ENCODE measurements at places on chromosomes 12 and 14. TPM values are rescaled to one million over a fixed set of nuclear protein-coding genes. Genes with fewer than 3 reads are reported as not detected.

DNA sequence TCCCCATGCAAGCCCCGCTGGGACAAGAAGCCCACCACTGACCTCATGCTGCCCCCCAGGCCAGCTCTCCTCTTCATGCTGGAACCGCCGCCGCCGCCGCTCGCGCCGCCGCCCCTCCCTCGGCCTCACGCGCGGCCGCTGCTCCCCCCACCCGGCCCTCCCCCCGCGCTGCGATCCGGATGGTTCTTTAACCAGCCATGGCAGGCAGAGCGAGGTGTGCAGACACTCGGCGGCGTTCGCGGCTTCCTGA lies at the start of gene DCAF5:
DCAF5 (minus strand) TSS at position 218 of the 250 bp plus-strand sequence; CDS start at position 77, 141 bp downstream.
- DNase-seq, result peak; percentile 92

DNA sequence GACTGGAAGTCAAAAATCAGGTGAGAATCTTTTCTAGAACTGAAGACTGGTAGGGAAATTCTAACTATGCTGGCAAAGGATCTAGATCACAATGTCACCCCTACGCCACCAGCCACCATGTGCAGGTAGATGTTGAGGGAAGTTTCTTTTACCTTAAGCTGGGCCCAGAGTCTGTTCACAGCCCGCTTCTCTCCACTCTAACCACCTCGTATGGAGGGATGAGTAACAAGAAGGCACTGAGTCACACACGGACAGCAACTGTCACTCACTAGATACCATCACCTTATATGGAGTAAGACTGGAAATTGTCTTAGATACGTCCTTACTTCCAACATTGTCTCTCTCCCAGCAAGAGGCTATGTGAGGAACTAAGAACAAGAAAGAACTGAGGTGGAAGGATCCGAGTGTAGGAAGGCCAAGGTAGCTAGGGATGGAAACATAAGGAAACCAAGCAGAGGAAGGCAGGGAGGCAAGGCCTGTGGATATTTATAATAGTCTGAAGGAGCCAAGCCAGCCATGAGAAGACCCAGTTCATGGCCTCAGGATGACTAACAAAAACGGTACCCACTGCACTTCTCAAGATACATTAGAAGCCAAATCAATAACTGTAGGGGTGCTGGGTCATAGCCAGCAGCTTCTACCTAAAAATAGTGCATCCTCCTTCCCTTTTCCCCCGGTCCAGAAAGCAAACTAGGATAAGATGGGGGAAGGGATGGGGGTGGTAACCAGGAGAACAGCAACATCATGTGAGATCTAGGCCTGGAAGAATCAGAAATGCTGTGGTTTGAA lies 15.5 kb downstream of the REM2 start:
- DNase-seq, result peak; percentile 85

- peak; percentile 63 for DNase-seq
Observed at GRCh38 chr14:96455588-96455987, 46.6 kb upstream of the PAPOLA start.

GRCh38 chr14:69755784-69756183 lies 11.2 kb upstream of the SRSF5 start:
- no peak for DNase-seq

GRCh38 chr14:95198320-95198719 lies 41.0 kb upstream of the DICER1 start:
- no peak for DNase-seq

Gene ACRBP
- not detected for total RNA-seq

Measured in mammary epithelial cell (primary cell).